Activated CD4-positive, CD25-positive, alpha-beta regulatory T cell treated with anti-CD3 and anti-CD28 coated beads, Interleukin-2, amount 50 U/mL, for 16 hours (primary cell): ENCODE measurements at places on chromosomes 2 and 18.

- DNase-seq, result no peak
These were observed 187.5 kb upstream of the MC4R start for GRCh38 chr18:60560071-60560470.

- DNase-seq, result no peak
These were observed 27.3 kb downstream of the SPRED2 start for GRCh38 chr2:65404988-65405697.

DNA sequence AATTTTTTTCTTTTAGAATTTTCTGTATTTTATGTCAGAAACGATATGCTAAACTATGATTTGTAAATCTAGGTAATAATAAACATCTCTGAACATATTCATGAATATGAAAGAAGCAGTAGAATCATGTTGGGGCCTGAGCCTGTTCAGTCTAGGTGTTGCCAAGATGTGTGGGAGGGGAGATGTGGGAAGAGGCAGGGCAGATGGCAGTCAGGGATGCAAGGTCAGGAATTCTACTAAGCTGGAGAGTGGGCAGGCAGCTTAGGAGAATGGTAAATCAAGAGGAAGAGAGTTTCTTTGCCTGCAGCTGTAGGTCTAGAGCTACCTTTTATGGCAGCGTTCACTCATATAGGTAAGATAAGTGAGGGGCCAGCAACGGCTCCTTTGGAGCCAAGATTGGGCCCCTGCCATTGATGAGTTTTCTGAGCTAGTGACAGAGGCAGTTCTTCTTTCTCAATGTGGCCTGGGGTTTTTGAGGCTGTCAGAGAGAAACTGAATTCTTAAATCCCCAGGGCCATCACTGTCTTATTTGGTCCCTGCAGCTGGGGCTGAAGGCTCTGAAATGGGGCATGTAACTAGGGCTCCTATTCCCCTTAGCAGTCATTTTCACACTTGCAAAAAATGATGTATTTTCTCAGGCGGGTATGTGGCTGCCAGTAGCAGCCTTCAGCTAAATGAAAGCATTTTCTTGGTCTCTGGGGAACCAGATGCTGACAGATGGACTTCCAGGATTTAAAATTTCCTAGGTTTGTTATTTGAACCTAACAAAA lies 232.8 kb downstream of the PIK3C3 start:
- DNase-seq, result no peak

GRCh38 chr2:226330206-226330605 lies 469.4 kb downstream of the IRS1 start:
- no peak for DNase-seq
